Thyroid gland (tissue), 4 donors: ENCODE measurements at places on chromosomes 2 and 18. TPM values are rescaled to one million over a fixed set of nuclear protein-coding genes. Genes with fewer than 3 reads are reported as not detected.
A peak's percentile ranks its signal among the peaks of the same experiment; 100 is the strongest.

The NGEF gene
- total RNA-seq, result 2.1 TPM

The HOXD1 gene
- total RNA-seq, result 0.11 TPM

The ZBTB7C gene
- 51.5 TPM for total RNA-seq

The C2orf66 gene
- not detected for total RNA-seq

The RNF144A gene
- 12.2 TPM for total RNA-seq

The HOXD12 gene
- total RNA-seq, result not detected

The MC4R gene
- total RNA-seq, result not detected

The FBXO48 gene
- 1.8 TPM for total RNA-seq

The MFSD2B gene
- total RNA-seq, result not detected

The EPB41L3 gene
- total RNA-seq, result 31.6 TPM

- DNase-seq, result no peak
Observed at GRCh38 chr2:221096706-221097567, 475.2 kb downstream of the EPHA4 start.

DNA sequence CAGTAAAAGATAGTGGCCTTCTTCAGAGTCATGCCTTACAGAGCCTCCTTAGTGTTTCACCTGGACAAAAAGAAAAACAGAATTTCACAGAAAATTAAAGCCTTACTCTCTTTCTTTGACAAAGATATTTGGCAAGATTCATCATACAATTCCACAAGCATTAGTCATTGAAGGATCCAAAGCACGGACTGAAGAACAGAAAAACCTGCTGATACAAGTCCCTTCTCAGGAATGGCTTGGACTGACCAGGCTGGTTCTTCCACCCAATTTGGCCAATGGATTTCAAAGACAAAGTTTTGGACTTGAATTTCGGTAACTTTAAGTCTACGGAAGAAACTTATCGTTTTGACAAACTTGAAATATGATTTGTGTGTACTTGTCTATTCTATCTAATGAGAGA lies 39.1 kb upstream of the GALNT3 start:
- DNase-seq, result peak; percentile 42

DNA sequence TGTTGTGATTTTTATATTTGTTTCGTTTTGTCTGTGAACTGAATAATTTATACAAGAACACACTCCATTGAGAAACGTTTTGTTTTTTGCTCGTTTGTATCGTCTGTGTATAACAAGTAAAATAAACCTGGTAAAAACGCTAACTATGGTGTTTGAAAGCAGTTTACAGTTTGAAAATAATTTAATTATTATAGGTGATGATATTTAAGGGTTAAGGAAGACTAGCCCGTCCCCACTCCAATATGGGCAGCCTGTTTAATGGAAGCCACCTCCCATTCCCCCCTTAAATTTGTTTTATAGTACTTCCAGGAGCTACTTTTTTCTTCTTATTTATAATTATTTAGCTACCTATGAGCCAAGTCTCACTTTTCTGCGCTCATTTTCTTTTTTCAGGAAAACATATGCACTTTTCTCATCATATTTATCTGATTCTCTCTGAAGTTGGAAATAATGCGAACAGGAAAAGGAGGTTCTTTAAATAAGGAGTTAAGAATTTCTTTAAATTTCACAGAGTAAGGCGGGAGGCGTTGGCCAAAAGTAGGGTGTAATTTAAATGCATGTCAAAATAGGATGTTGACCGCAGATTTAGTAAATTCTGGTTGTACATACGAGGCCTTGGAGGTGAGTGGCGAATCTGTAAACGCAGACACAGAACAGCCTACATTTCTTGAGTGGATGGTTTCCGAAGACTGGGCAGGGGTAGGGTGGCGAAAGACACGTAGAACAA lies 9.8 kb downstream of the TBR1 start:
- no peak for DNase-seq

DNA sequence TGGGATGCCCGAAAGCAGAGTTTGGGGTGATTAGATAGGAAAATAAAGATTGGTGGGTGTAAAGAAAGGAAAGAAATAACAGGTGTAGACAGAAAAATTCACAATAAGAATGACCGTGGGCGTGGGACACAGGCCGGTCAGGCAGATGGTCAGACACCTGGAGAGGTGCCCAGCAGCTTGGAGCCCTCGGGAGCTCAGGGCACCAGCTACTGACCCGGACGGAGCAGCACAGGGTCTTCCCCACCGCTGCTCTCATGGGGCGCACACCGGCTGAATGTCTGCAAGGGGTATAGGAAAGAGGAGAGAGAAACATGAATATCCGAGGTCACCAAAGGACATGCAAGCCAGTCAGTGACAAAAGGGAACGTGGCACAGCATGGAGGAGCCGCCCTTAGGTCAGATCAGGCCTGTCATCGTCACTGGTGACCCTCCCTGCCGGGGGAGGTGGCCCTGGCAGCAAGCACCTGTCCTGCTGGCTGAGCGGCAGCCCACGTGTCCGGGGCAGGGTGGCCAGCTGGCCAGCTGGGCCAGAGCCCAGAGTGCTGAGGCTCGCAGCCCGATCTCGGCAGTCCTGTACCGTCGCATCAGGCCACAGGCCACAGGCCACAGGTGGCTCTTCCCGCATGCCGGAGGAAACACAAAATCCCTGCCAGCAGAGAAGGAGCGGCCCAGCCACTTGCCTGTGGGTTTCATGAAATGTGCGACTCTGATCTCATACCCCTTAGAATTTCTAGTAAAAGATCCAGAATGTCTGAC lies 112.0 kb upstream of the NDUFV2 start:
- no peak for DNase-seq

GRCh38 chr18:10205151-10205550 lies 249.3 kb upstream of the APCDD1 start:
- DNase-seq, result no peak

GRCh38 chr18:11658019-11658418 lies 31.0 kb upstream of the GNAL start:
- no peak for DNase-seq

GRCh38 chr2:96665083-96665569 lies 22.6 kb downstream of the FER1L5 start:
- DNase-seq, result peak; percentile 13

- no peak for DNase-seq
Observed at GRCh38 chr2:48440103-48440390, 89.9 kb upstream of the STON1 start.

DNA sequence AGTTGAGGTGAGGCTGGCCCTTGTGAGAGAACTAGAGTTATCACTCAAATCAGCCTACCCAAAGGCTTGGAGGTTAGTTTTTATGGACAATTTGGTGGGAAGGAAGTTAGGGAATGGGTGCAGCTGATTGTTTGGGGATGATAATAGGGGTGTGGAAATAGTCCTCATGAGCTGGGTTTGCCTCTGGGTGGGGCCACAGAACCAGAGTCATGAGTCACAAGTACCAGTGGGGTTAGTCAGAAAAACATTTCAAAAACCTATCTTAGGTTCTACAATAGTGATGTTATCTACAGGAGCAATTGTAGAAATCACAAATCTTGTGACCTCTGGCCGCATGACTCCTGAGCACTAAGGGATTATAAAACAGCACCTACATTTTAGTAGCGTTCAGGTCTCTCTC lies 630.1 kb upstream of the PIK3C3 start:
- no peak for DNase-seq

DNA sequence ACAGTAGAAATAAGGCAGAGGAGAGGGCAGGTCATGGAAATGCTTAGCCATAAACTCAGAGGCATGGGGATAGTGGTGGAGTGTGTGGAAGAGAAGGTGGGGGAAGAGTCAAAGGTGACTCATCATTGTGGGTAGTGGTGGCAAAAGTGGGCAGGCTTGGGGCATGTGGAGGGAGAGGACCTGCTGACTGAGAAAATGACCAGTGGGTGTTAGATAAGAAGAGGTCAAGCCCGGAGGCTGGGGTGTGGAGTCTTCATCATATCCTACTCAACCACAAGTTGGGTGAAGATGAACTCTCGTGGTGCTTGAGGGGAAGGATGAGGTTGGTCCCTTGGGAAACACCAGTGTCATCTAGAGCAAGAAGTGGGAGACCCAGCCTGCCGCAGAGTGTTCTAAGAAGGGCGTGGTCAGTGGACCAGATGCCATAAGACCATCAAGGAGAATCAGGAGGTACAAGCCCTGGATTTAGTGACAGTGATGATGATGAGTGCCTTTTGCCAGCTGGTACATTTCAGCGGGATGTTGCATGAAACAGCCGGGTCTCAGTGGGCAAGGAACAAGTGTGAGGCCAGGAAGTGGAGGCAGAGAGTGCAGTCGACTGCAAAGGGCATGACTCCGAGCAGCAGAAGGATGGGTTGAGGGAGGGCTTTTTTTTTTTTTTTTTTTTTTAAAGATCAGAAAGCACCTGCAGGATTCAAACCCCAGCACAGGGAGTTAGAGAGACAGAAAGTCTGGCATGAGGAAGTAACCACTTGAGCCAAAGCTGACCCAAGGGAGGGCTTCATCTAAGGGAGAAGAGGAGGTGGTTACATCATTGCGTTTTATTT lies 122.6 kb upstream of the SPRED2 start:
- DNase-seq, result no peak

GRCh38 chr2:71586471-71586870 lies 133.1 kb downstream of the DYSF start:
- no peak for DNase-seq

DNA sequence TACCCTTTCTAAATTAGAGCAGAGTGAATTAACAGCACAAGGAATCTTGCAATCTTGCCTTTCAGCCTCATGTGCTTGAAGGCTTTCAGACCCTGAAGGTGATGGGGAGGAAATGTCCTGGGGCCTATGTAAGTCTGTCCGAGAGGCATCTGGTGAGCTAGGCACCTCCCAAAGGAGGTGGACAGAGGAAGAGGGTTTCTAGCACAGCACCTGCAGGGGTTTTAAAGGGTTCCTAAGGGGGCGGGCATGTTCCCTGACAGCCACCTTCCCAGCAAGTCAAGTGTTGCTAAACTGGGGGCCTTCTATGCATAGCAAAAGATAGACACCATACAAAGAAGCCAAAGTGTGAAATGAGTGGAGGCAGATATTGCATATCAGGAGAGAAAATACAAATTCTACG lies 88.5 kb downstream of the CDH2 start:
- no peak for DNase-seq

DNA sequence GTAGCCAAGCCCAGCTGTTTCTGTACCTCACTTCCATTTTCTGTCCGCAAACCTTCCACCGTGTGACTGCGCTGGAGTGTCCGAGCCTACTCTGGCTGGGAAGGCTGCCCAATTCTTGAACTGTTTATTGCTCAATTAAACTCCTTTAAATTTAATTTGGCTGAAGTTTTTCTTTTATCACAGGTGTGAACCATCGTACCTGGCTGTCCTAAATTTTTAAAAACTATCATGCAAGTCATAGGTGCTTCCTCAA lies 6.2 kb upstream of the RNU2-63P start:
- DNase-seq, result no peak

DNA sequence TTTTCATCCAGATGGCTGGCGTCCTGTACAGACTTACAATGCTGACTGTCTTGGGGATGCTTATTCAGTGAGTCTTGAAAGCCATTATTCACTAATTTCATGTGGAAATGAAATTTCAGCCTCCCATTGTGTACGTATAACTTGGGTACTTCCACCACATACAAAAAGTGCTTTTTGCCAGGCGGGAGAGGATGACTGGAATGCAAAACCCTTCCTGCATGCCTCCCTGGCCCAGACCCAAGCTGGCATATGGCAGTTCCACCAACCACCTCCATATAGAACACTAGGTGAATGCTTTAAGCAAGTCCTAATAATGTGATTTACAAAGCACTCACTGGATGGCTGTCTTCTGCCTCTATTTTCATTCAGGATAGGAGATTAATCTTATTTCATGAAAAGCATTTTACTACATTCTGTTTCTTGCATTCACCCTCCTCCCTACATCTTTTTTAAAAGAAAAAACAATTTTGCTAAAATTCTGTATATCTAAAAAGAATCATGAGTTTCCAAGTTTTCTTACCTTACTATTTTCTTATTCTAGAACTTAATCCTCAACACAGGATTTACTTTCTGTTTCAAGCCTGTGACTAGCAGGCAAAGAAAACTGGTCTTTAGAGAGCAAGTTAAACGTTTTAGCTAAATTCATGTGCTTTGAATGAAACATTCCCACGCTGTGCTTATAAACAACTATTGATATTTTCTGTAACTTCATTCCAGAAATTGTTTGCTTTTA lies 327.6 kb downstream of the NCKAP5 start:
- DNase-seq, result no peak

GRCh38 chr2:110904116-110904778 lies 171.9 kb downstream of the ACOXL start:
- DNase-seq, result no peak

GRCh38 chr2:160167089-160167740 lies 32.9 kb downstream of the ITGB6 start:
- DNase-seq, result no peak

GRCh38 chr2:235917506-235917905 lies 250.7 kb downstream of the GBX2 start:
- no peak for DNase-seq

GRCh38 chr18:41396211-41396610 lies 558.8 kb upstream of the PIK3C3 start:
- no peak for DNase-seq

GRCh38 chr2:133760376-133760775 lies 192.1 kb upstream of the NCKAP5 start:
- no peak for DNase-seq

DNA sequence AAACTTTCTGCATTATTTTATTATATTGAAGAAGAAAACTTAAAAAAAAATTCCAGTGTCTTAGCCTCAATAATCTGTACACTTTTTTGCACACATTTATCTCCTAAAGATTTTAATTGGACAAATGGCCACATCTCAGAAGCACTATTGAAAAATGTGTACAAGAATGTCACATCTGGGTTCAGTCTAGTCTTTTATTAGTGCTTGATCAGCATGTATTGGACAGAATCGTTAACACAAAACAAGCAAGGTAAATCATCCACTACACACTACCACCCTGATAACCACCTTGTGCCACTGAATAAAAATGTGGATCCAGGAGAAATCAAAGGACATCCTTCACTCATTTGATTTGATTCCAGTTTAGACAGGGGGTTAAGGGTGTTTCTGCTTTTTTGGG lies 554.8 kb downstream of the ARHGAP15 start:
- DNase-seq, result no peak

GRCh38 chr2:235594041-235594440 lies 100.2 kb downstream of the AGAP1 start:
- DNase-seq, result no peak

DNA sequence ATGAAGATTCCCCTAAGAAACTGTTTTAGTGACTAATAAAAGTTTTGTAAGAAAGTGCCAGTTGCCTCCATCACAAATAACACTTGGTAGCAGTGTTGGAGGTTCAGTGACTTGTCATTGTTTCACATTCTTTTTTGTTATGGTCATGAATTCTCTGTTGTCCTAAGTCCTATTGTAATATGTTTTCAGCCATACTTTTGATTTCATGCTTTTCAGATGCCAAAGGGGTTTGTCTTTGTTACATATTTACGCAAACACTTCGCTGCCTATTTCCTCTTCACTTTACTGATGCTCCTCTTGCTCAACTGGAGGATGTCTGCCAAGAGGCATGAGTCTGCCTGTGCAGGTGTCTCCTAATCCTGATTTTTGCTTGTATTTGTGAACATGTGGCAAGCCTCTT lies 66.6 kb downstream of the PHLPP1 start:
- DNase-seq, result no peak
